Activated CD4-positive, alpha-beta T cell treated with anti-CD3 and anti-CD28 coated beads for 36 hours (primary cell): ENCODE measurements at places on chromosomes 5 and 9. TPM values are rescaled to one million over a fixed set of nuclear protein-coding genes. Genes with fewer than 3 reads are reported as not detected.

The NEUROG1 gene
- not detected for total RNA-seq

The NSG2 gene
- not detected for total RNA-seq

GRCh38 chr9:122806661-122807060 lies 6.7 kb downstream of the OR1K1 start:
- peaks cover 6% of the 10 kb centered on the region for H3K36me3 ChIP-seq
- H3K4me1 ChIP-seq: peaks cover 25% of the 10 kb centered on the region
- H3K27me3 ChIP-seq: no peaks in the 10 kb centered on the region
- DNase-seq: peak; percentile 48
- peak overlapping the region; percentile 74 for H3K27ac ChIP-seq

- H3K27ac ChIP-seq: no peak overlapping the region
- peaks cover 12% of the 10 kb centered on the region for H3K36me3 ChIP-seq
- H3K4me1 ChIP-seq: no peaks in the 10 kb centered on the region
- no peak overlapping the region for H3K4me3 ChIP-seq
- DNase-seq: no peak
These were observed 188.8 kb downstream of the COMMD10 start for GRCh38 chr5:116273448-116274242.

DNA sequence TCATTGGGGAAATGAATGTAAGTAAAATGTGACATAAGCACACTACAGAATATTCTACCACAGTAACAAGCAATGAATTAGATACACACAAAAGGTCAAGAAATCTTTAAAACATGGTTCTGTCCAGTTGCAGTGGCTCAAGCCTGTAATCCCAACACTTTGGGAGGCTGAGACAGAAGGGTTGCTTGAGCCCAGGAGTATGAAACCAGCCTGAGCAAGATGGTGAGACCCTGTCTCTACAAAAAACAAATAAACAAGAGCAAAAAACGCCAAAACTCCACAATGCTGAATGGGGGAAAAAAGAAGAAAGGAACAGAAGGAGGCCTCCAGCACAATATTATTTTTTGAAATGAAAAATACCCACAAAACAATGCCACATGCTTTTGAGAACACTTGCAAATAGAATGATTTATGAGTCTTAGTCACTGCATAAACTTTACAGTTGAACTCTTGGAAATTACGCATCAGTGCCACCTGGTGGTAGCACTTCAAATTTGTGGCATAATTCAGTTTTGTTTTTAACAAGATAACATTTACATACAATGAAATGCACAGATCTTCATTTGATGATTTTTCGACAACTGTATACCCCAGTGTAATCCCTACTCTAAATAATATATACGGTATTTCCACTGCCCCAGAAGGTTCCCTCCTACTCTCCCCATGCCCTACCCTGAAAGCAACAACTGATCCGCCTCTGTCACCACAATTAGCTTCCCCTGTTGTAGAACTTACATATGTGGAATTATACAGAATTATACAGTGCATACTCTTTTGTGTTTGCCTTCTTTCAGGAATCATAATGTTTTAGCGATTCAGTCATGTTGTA lies 14.4 kb upstream of the SPINK4 start:
- peak overlapping the region; percentile 38 for H3K27ac ChIP-seq
- no peak overlapping the region for H3K4me3 ChIP-seq
- no peaks in the 10 kb centered on the region for H3K36me3 ChIP-seq
- DNase-seq: peak; percentile 85
- peaks cover 16% of the 10 kb centered on the region for H3K4me1 ChIP-seq

DNA sequence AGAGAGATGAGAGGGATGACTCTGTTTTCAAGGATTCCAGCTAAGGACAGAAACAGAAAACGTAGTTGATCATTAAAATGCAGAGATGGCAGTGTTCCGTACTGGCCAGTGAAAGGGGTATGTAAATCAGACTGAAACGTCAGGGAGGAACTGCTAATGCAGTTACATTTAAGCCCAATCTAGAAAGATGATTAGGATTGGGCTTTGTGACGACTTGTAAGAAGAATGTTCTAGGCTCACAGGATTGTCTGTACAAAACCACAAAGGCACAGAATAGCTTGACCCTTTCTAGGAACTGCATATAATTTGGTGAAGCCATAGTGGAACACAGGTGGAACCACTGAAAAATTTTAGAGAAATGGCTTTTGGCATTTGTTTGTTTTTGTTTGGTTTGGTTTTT lies 55.6 kb upstream of the TESK1 start:
- H3K36me3 ChIP-seq: no peaks in the 10 kb centered on the region
- H3K27ac ChIP-seq: no peak overlapping the region
- DNase-seq: no peak
- no peaks in the 10 kb centered on the region for H3K4me1 ChIP-seq

GRCh38 chr5:11027660-11028059 lies 266.6 kb upstream of the DAP start:
- no peak for DNase-seq
- H3K27me3 ChIP-seq: peaks cover 5% of the 10 kb centered on the region

DNA sequence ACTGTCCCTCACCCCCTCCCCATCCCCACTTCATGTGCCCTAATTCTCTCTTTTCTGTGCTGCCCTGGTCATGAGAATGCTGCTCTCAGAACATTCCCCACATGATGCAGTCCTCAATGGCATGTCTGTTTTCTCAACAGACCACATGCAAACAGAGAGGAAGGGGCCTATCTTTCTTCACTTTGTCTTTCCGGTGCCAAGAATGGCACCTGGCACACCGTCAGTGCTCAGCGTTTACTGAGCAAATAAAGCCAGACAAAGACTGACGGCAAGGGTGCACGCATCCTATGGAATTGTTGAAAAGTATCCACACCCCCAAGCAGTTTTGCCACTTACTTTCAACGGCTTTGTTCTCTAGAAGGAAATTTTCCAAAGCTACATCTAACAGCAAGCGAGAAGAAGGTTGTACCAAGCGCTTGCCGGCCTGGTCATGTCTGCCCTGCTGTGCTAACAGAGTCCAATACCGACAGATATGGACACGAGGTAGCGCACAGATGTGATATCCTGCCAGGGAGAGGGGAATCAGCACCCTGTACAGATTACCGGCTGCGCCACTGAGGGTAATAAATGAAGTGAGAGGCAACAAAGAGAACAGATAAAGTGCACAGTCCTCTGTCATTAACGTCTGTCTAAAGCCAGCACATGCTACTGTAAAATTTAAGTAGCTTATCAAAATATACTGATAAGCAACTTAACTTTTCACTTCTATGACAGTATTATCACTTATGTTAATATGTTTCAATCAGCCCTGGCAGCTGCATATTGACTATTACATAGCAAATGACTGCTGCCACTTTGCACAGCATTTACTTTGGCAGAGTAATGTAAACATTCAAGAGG lies 251.7 kb downstream of the DENND1A start:
- peaks cover 14% of the 10 kb centered on the region for H3K4me1 ChIP-seq
- DNase-seq: no peak
- no peak overlapping the region for H3K27ac ChIP-seq

DNA sequence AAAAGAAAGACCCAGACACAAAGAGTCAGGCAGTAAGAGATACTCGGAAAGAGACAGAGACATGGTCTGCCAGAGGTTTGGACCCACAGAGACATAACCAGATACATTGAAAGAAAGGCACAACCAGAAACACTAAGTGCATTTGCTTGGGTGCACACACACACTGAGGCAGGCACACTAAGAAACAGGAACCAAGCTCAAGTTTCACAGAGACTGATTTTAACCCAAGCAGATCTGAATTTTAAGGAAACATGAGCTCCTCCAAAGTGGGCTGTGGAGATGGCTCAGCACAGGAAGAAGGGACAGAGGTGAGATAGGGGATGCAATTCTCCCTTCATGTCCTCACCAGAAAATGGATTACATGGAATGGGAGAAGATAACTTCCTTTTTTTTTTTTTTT lies 9.5 kb downstream of the AQP3 start:
- H3K4me1 ChIP-seq: peaks cover 5% of the 10 kb centered on the region
- H3K4me3 ChIP-seq: no peak overlapping the region
- H3K36me3 ChIP-seq: peaks cover 4% of the 10 kb centered on the region
- no peak for DNase-seq
- H3K27me3 ChIP-seq: no peaks in the 10 kb centered on the region

- no peaks in the 10 kb centered on the region for H3K36me3 ChIP-seq
- H3K4me3 ChIP-seq: no peak overlapping the region
- peaks cover 5% of the 10 kb centered on the region for H3K27me3 ChIP-seq
These were observed 74.5 kb downstream of the C7 start for GRCh38 chr5:40983781-40984180.

DNA sequence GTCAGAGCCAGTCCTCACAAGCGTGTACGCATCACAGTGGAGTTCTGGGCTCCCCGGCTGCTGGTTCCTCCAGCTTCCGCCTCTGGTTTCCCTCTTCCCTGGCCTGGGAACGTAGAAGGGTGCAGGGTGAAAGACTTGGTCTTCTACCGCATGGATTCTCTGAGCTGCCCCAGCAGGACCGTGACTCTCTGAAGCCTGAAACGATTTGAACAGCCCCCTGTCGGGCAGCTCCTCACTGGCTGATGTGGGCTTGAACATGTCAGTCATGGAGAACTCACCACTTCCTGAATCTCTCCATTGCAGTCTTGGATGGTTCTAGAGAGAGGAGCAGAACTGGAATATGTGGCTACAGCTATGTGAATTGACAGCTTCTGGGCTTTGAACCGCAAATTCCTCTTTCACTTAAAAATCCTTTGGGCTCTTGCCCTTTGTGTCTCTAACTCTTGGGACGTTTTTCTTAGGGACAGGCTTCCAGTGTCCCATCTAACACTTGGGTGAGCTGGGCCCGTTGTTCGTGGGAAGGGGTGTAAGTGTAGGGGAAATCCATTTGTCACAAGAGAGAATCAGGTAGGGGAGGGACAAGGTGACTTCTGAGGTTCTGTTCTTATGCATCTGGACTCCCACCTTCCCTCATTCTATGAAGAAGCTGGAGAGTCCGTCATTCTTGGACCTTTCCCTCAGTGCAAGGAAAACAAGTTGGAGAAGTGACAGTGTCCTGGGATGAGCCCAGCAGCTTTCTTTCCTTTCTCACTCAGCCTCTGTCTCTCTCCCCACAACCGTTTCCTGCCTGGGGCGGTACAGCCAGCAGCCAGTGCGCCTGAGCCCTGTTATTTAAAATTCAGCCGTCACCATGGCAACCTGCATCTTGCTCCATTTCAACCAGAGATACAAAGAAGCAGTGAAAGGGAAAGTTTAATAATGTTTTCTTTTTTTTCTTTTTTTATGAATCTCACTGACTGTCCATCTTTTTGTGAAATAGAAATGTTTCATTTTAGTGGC lies 84.7 kb downstream of the PTTG1 start:
- no peaks in the 10 kb centered on the region for H3K27me3 ChIP-seq
- peak overlapping the region; percentile 63 for H3K4me3 ChIP-seq
- H3K27ac ChIP-seq: peak overlapping the region; percentile 95
- H3K36me3 ChIP-seq: no peaks in the 10 kb centered on the region
- peaks cover 40% of the 10 kb centered on the region for H3K4me1 ChIP-seq

DNA sequence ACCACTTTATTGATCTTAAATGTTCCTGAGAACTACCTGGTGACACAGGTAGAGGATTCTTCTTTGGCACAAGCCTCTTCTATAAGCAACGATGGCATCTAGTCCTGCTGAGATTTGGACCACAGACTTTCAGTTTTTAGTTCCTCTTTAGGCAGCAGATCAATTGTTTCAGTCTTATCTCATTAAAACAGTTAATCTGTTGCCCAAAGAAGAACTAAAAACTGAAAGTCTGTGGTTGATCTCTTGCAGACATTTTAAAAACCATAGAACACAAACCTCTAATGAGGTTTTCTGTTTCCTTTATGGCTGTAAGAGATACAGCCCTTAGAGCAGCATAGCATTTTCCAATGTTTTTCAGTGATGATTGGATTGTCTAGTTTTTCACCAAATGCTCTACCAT lies 480.9 kb downstream of the MTRR start:
- no peak for DNase-seq
- no peak overlapping the region for H3K4me3 ChIP-seq
- no peaks in the 10 kb centered on the region for H3K36me3 ChIP-seq
- peaks cover 2% of the 10 kb centered on the region for H3K27me3 ChIP-seq
- H3K4me1 ChIP-seq: no peaks in the 10 kb centered on the region

- H3K27me3 ChIP-seq: peaks cover 3% of the 10 kb centered on the region
- H3K27ac ChIP-seq: no peak overlapping the region
- H3K36me3 ChIP-seq: no peaks in the 10 kb centered on the region
- DNase-seq: no peak
These were observed 5.8 kb upstream of the OR13C2 start for GRCh38 chr9:104611213-104611612.

GRCh38 chr5:147760086-147760875 lies 22.2 kb downstream of the JAKMIP2 start:
- no peak overlapping the region for H3K27ac ChIP-seq
- no peaks in the 10 kb centered on the region for H3K36me3 ChIP-seq
- no peaks in the 10 kb centered on the region for H3K4me1 ChIP-seq
- no peak overlapping the region for H3K4me3 ChIP-seq
- H3K27me3 ChIP-seq: no peaks in the 10 kb centered on the region

- H3K4me3 ChIP-seq: no peak overlapping the region
- peak overlapping the region; percentile 51 for H3K27ac ChIP-seq
- H3K27me3 ChIP-seq: no peaks in the 10 kb centered on the region
These were observed 95.6 kb downstream of the SERINC5 start for GRCh38 chr5:80160242-80160641.

DNA sequence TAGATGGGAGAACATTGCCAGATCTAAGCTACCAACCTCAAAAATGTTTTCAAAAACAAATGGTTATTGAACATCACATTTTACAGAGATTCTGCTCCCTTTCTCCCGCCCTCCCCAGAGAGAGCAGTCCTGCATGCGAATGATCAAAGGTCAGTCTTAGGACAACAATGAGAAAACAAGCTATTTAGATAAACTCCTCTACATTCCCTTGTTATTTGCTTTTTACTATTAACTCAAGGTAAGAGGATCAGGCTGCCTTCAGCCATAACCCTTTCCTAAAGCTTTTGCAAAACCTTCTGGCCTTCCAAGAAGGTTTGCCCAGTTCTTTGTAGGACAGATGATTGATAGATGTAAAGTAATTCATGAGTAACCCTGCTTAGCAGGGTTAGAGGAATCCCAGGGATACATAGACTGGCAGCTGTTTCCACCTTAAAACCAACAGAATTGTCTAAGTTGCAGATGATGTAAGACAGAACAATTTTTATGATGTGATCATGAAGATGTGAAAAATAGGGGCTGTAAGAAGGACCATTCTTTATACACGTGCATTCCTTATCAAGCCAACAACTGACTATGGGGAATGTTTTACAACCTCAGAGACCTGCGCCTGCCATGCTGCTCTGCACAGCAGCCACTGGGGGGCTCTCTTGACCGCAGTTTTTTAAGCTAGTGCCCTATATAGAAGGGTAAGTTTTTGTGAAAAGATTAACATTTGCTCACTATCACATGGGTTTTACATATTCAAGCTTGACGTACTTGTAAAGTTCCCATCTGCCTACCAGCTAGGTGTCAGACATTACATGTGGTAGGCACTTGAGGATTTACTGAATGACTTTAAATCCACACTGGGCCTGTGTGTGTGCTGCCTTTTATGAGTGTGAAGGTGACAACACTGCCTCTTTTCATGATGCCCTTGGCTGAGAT lies 2.3 kb upstream of the ZNF782 start:
- H3K27me3 ChIP-seq: peaks cover 11% of the 10 kb centered on the region
- H3K36me3 ChIP-seq: peaks cover 10% of the 10 kb centered on the region
- no peak overlapping the region for H3K4me3 ChIP-seq
- peaks cover 39% of the 10 kb centered on the region for H3K4me1 ChIP-seq
- H3K27ac ChIP-seq: no peak overlapping the region
- peak; percentile 86 for DNase-seq
